ENCODE measurements at places on chromosomes 13 and 19.

DNA sequence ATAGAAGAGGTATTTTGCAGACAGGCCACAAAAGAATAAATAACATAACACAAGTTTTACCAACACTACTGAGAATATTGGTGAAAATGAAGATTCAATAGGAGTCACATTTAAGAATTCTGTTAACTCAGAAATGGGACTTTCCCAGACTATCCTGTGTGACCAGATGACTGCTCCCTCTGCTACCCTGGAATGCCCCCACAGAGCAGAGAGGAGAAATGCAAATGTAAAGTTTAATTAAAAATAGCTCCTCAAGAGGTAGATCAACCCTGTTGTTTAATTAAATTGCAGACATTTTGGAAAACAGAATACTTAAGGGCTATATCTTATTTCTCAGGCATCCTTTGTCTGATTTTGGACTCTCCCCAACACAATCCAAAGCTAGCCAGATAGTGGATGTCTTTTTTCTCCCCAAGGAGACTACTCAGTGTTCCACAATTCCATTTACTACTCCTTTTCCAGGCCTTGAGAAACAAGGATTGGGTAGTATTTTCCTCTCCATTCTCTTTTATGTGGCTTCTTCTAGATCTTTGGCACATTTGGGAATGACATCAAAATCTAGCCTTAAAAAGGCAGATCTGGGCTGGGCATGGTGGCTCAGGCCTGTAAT is 104.7 kb upstream of the TSC22D1 start:
- no peak for DNase-seq

- DNase-seq = no peak
These were observed 165.3 kb downstream of the LMO7 start for GRCh38 chr13:75801388-75801945.

GRCh38 chr13:80235166-80235966 is 105.6 kb downstream of the SPRY2 start:
- no peak for DNase-seq

GRCh38 chr13:59721926-59722910 is 441.5 kb downstream of the DIAPH3 start:
- no peak for DNase-seq

DNA sequence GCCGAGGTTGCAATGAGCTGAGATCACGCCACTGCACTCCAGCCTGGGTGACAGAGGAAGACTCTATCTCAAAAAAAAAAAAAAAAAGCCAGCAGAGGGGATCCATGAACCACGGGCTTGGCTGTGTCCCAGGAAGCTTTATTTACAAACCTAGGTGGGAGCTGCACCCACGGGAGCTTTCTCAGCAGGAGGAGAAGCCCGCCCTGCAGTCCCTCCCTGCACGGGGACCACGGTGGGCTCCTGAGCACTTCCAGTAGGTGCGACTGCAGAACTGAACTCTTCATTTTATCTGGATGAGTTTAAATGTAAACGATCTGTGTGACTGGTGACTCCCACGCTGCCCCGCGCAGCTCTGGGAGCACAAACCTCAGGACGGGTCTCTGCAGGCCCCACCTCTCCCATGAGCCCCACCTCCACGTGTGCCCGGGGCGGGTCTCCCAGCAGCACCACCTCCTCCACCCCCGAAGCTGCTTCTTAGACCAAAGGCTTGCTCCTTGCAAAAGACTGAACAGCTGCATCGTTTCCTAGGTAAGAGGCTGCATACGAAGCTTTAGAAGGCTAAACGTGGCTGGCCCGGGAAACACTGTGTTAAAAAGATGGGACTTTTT is 66.4 kb downstream of the SPACA7 start:
- peak; percentile 5 for DNase-seq

GRCh38 chr13:45109102-45109720 is 11.1 kb upstream of the GTF2F2 start:
- no peak for DNase-seq

- DNase-seq = no peak
These were observed 6.2 kb upstream of the CYP2A7 start for GRCh38 chr19:40888191-40888590.

Data from activated T-helper 2 cell treated with anti-CD3 and anti-CD28 coated beads, Interferon-gamma antibody, Interleukin-2, Interleukin-4, amounts not matched to agents 10 μg/mL and 5 μg/mL and 100 μg/mL, durations not matched to agents 14 hours and 24 hours and 36 hours (primary cell).